Dermis blood vessel endothelial cell (primary cell): ENCODE measurements at places on chromosomes 12 and 14.

DNA sequence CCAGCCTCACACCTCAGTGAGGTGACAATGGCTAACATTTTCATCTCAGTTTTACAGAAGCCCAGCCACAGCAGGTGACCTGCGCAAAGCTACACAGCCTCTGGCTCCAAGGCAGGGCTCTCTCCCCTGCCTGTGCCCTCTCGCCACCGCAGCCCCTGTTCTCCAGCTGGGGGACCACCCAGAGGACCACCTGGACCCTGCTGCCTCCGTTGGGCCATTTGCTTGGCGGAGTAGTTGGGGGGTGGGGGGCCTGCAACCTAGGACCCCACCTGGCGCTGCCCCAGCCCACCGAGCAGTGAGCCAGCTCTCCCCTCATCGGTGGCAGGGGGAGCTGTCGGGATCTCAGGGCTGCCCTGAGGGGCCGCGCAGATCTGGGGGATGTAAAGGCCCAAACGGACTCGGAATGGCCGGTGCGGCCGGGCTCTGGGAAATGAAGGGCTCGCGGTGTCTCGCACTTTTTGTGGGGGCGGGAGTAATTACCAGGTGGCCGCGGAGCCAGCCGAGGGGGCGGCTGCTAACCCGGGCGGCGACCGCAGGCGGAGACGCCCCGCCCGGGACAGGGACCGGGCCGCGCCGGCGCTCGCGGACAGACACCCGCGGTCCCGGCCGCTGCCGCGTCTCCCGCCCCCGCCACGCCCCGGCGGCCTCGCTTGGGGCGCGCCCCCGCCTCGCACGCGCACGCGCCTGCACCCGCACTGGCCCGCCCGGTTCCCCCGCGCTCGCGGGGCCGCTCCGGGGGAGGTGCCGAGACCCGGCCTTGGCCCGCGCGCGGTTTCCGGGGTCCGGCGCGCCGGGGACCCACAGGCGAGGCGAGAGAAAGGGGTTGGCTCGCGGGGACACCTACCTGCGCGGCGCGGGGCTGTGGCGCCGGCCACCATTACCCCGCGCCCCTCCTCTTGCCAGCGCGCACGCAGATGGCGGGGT lies 8.6 kb upstream of the GPR68 start:
- DNase-seq = peak; percentile 42

DNA sequence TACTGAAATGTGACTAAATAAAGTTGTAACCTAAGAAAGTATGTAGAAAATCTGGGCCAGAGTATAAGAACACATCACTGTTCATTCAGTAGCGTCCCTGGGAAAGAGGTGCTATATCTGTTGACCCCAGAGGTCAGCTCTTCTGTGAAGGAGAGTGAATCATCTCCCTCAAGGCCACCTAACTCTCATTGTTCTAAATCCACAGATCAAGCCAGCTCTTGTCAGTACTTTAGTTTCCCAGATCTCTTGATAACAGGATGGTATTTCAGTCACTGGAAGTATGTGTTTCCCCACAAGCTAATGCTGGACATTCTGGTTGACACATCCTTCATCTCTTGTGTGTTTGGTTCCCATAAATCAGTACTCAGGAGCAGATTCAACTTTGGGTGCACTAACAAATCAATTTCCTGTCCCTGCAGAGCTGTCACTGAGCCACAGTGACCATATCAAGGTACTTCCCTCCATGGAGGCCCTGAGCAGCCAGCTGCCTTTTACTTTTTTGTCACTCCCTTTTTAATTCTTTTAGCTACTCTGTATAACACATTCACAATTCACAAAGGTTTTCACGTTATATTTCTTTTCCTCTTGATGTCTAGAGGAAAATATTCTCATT lies 7.8 kb downstream of the KRT1 start:
- DNase-seq = peak; percentile 3

- DNase-seq = no peak
Observed at GRCh38 chr14:77296155-77296554, 24.5 kb downstream of the POMT2 start.

DNA sequence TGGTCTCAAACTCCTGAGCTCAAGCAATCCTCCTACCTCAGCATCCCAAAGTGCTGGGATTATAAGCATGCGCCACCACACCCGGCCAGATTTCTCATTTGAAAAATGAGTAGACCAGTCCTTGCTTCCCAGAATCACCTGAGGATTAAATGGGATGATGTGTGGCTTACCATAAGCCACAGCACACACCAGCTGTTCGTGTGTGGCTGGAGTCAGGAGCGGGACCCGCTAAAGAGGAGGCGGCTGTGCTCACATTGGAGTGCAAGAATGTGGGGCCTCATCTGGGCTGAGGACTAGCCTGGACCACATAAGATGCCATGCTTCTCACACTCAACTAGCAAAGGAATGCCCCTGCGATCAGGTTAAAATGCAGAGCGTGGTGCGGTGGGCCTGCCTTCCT lies 6.7 kb upstream of the ALDH2 start:
- no peak for DNase-seq

GRCh38 chr14:60349663-60350365 lies 100.8 kb downstream of the PPM1A start:
- peak; percentile 71 for DNase-seq

GRCh38 chr14:58362798-58363412 lies 32.8 kb upstream of the TOMM20L start:
- peak; percentile 48 for DNase-seq

GRCh38 chr14:78228702-78229327 lies 58.6 kb downstream of the NRXN3 start:
- no peak for DNase-seq

- no peak for DNase-seq
Observed at GRCh38 chr12:113172185-113172584, 13.1 kb downstream of the DDX54 start.

- no peak for DNase-seq
Observed at GRCh38 chr12:73076760-73077159, 804.6 kb downstream of the TRHDE start.

DNA sequence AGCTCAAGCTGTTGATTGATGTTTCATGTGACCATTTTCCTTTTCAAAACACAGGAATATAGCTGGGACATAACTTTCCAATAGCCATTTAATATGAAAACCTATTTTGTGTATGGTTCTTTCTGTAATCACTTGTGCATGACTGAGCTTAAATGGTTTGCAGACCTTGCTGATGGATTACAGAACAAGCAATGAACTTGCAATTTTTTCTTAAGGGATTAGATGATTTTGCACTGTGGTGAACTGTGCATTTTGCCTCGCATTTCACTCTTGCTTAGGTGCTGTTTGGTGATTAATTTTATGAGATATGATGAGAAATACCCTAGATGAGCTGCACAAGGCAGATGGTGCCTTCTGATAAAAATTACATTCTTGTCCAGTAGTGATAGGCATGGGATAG lies 419.0 kb upstream of the FBXO33 start:
- DNase-seq = no peak

DNA sequence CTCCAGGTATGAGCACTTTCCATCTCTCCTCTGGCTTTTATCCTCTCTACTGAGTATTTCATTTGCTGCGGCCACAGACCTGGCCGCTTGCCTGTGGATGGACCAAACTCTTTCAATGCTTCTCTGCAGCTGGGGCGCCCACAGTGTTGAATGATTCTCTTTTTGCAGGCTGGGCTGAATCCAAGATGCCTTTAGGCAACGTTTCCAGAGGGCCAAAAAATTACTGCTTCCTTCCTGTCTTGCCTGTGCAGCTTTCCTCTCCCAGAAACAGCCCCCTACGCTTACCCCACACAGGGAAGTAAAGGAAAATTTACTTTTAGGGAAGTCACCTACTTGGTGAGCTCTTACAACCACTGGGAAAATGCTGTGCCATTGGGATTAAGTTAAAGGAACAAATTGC lies 55.6 kb upstream of the JDP2 start:
- no peak for DNase-seq

DNA sequence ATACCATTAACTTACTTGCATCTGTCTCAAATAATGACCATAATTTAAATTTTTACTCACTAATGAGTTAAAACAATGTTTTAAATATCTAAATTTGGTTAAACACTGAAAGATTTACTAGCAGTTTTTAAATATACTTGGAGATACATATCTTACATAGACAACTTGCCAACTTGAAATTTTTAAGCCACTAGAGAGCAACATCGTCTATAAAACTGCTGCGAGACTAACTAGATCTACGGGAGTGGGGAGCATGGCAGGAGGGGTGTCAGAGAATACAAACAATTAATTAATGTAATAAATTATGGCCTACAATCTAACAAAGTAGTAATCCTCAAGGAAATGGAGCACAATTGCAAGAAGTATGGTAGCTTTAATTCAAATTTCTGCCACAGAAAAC lies 120.4 kb downstream of the LRRIQ1 start:
- peak; percentile 13 for DNase-seq

DNA sequence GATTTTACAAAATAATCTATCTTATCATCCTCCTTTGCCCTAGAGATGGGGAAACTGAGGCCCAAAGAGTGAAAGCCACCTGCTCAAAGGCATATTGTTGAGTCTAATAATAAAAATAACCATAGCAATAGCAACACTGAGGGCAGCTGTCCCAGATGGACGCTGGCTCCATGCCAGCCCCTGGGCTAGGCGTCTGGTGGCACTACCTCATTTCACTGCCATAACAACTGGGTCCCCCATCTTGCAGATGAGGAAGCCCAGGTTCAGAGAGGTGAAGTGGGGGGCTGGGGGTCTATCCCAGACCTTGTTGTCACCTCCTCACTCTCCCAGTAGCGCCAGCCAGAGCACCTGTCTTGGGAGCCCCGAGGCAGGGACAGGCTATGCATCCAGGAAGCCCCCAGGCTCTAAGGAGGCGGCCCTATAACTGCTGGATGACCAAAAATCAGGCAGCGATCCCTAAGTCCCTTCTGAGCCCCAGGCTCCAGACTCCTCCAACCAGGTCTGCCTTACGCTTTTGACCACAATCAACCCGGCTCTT lies 12.8 kb downstream of the BDKRB2 start:
- no peak for DNase-seq

- DNase-seq = no peak
Observed at GRCh38 chr14:96698960-96699539, 98.1 kb upstream of the VRK1 start.

DNA sequence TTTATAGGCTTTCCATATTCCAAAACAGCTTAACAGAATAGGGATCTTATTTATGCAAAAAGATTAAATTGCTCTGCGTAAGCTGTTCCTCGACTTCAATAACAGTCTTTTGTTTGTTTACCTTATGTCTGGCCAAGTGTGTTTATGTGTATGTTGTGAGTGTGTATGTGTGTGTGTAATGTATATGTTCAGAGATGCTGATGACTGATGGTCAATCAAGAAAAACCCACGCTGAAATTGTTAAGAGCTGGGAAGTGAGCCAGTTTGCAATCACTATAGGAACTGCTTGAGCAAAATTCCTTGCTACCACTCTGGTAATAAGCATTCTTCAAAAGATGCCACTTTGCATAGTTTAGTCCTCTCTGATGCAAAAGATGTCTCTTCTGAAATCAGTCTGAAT lies 59.6 kb downstream of the PRKD1 start:
- DNase-seq = no peak

GRCh38 chr12:52847335-52848102 lies 1.3 kb downstream of the KRT78 start:
- no peak for DNase-seq

DNA sequence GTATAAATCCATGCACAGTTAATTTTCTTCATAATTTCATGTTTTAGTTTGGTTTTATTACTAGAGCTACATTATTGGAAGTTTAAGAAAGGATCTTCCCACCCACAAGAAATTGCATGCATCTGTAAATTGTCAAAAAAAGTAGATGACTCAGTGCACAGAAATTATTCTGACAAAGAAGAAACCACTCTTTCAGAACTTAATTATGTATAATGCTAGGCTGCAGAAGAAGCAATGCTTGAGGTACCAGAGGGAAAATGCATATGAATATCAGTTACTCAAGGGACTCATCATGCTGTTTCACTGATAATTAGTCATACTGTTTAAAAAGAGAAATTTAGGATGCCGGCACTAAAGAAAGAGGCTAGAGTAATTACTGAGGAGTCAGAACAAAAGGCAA lies 147.0 kb downstream of the SLC16A7 start:
- DNase-seq = no peak

DNA sequence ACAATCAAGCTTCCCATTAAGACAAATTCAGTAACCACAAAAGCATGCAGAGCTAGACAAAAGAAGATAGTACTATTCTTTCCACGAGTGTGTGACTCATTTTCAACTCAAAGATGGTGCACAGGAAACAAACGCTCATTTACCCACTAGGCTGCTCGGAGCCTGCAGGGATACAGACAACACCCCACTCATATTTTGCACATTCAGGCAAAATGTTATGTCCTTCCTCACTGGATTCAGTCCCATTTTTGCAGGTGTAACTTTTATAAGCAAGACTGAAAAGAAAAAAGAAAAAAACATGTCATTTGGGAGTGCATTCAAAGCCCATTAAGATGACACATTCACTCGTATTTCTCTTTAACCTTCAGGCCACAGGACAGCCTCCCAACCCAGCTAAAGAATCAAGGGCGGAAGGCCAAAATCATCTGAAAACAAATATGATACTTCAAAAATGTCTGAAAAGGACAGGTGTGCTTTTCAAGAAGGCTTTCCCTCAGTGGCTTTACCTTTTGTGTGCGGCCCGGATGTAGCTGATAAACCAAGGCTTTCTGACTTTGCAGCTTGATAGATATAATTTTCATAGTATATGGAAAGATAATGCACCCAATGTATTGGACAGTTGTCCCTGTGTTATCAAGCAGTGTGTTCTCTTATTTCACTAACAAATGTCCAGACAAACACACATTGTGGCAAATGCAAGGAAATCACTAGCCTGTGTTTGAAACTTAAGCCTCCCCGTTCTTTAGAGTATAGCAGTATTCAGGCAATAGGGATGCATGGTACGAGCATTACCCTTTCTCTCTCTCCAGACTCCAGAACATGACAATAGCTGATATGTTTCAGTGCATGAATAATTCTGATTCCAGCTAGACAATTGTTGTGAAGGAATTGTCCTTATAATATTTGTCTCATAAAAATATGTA lies 147.8 kb upstream of the KRR1 start:
- DNase-seq = peak; percentile 84

DNA sequence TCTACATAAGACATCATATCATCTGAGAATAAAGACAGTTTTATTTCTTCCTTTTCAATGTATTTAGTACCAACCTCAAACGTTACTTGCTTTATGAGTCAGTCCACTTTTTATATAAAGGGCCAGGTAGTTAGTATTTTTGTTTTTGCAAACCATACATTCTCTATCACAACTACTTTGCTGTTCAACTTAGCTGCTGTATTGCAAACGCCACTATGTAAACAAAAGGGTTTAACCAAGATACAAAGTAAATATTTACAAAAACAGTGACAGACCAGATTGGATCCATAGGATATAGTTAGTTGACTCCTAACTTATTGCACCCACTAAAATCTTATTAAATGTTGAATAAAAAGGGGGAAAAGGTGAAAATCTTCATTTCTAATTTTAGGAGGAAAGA lies 87.7 kb upstream of the FOXG1 start:
- no peak for DNase-seq
